Esophagus squamous epithelium (tissue), 5 donors: ENCODE measurements at places on chromosomes 11 and 22. TPM values are rescaled to one million over a fixed set of nuclear protein-coding genes. Genes with fewer than 3 reads are reported as not detected.

The NXPE1 gene
- not detected for total RNA-seq

DNA sequence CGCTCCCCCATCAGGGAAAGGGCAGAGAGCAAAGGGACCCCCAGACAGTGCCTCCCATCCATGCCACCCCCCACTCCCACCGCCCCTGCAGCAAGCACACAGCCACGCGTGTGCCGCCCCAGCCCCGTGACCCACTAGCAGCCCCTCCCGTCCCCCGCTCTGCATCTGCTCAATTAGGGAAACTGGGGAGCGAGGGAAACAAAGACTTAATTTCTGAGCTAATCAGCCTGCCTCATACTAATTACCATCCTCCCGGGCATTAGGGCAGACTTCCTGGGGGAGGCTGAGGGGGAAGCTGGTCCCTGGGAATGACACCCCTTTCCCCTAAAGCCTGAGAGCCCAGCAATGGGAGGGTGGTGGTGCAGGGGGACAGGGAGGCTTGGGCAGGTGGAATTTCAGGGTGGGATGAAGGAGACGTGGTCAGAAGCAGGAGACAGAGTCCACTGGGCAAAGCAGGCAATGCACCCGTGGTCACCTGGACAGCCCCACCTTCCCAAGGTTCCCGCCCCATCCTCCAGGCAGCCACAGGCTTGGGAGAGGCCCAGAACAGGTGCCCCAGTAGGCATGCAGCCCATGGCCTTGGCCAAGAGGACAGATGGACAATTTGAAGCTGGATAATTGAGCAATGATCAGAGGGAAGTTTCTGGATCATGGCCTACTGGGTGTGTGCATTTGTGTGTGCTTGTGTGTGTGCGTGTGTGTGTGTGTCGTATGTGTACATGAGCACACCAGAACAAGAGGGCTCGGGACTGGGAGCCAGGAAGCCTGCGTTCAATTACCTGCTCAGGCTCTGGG, 20.6 kb downstream of the ELFN2 start:
- no peak for DNase-seq

The TRIM49 gene
- total RNA-seq: 0.94 TPM

The TREH gene
- not detected for total RNA-seq

The LRRC32 gene
- 3.0 TPM for total RNA-seq

GRCh38 chr22:20027966-20028854, 7.3 kb downstream of the TANGO2 start:
- DNase-seq: no peak

DNA sequence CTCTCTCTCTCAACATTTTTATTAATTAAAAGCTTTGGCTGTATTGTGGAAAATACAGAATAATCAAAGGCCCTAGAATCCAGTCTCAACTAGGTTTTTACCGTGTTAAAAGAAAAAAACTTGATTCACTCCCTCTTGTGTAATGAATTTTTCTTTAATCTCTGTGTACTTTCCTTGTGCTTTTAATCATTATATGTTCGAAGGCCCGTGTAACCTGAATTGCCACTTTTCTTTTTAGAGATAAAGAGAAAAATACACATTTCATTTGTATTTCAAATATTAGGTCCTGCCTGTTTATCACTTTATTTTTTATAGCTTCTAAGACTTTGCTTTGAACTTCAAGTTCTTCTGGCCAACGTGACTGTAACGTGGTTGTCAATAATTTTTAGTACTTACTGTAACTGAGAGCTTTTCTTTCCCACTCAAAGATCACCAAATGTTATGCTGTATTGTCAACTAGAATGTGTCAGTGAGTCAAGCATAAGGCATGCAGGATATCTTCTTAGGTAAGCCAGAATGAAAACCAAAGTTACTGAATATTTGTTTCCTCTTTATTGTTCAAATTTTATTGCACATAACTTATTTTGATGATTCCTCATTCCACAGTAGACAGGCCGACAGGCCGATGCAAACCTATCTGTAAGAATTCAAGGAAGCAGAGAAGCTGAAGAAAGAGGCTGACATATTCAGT, 23.3 kb upstream of the FAR1 start:
- DNase-seq: no peak

The KCNJ1 gene
- 1.3 TPM for total RNA-seq

GRCh38 chr11:108632041-108632704, 32.7 kb upstream of the DDX10 start:
- DNase-seq: no peak

The CRYBB3 gene
- not detected for total RNA-seq

The PATE4 gene
- total RNA-seq: not detected

DNA sequence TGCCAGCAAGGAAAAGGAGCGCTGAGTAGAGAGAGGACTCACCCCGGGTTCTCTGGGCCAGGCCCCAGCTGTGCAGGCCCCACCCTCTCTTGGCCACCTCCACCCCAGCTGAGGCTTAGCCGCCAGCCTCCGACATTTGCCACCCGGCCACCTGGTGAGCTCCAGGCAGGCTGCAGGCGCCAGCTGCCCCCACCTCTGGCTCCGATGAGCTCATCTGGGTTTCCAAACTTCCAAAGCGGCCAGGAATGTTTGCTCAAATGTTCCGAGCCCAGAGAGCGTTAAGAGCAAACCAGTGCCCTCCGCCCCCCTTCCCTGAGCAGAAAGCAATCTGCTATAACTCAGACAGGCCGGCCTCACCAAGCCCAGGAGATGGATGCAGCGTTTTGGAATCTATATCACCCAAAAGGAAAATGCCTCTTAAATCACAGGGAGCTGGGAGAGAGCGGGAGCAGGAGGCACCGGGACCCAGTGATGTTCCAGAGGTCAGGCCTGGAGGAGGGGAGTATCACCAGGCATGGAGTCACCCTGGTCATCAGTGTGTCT, 9.1 kb upstream of the MN1 start:
- DNase-seq: no peak

- no peak for DNase-seq
Observed at GRCh38 chr22:47551431-47551775, 789.0 kb downstream of the TBC1D22A start.

DNA sequence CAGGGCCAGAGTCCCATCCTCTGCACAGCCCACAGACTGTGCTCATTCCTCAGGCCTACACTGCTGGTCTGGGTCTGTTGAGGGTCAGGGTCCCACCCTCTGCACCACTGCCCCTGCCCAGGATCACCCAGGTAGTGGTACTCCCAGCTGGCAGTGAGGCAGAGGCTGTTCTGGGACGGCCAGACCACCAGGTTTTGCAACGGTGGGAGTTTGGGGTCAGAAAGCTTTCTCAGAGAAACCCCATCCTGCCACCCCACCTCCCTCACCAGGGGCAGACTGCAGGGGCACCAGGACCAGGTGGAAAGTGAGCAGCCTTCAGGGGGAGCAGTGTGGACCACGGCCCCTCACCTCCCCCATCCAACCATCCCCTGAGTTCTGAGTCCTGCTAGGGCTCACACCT, 10.8 kb downstream of the NPTXR start:
- DNase-seq: no peak

The FREY1 gene
- not detected for total RNA-seq

DNA sequence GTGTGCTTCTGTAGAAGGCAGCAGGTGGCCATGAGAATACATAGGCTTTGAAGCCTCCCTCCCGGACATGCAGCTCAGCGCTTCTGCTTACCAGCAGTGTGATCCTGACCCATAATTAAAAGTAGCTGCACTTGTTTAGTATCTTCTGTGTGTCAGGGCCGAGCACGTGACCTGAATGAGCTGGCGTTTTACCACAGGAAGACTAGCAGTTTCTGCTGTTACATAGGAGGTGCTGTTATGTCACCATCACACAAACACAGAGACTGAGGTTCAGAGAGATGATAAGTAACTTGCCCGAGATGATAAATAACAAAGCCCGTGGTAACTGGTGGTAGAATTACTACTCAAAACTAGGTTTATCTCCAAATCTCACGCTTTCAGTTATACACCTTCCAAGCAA, 329.5 kb downstream of the OPCML start:
- DNase-seq: no peak

The MPPED2 gene
- 2.8 TPM for total RNA-seq

The FGF4 gene
- not detected for total RNA-seq

DNA sequence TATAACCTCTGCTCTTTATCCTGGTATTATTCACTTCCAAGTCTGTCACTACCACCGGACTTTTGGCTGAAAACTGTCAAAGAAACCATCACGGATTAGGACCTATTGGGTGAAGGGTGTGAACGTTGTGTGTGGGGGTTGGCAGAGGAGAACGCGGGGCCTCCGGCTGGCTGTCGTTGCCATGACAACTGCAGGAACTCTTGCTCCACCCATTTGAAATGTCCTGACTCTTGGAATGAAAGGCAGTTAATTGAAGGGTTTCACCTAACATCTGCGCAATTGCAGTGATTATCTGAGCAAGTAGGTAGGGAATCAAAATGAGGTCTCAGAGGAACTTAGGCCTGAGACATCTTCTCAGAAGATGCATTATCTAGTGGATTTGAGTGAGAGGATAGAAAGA, 60.9 kb upstream of the CLMP start:
- DNase-seq: no peak

DNA sequence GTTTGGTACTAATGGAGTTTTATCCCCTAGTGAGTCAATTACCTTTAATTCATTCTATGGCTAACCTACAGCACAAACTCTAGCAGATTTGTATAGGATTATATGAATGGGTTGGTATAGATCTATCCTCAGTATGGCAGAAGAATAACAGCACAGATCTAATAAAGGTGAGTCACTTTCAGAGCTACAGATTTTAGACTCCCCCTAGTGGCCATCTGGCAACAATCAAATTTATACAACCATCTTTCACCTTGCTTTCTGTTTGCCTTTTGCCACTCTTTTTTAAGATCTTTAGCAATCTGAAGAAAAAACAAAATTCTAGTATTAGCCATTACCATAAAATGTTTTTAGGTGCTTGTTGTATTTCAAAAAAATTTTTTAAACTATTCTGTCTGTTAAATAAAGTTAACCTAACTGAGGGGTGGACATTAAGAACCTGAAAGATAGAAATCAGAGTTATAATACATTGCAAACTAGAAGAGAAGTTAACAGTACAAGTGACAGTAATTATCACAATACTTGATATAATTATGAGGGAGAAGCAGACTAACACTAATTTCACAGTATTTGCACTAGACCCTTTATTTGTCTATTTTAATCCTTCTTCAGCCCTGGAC, 25.8 kb downstream of the DDIAS start:
- no peak for DNase-seq

The EIF1AD gene
- 24.8 TPM for total RNA-seq

DNA sequence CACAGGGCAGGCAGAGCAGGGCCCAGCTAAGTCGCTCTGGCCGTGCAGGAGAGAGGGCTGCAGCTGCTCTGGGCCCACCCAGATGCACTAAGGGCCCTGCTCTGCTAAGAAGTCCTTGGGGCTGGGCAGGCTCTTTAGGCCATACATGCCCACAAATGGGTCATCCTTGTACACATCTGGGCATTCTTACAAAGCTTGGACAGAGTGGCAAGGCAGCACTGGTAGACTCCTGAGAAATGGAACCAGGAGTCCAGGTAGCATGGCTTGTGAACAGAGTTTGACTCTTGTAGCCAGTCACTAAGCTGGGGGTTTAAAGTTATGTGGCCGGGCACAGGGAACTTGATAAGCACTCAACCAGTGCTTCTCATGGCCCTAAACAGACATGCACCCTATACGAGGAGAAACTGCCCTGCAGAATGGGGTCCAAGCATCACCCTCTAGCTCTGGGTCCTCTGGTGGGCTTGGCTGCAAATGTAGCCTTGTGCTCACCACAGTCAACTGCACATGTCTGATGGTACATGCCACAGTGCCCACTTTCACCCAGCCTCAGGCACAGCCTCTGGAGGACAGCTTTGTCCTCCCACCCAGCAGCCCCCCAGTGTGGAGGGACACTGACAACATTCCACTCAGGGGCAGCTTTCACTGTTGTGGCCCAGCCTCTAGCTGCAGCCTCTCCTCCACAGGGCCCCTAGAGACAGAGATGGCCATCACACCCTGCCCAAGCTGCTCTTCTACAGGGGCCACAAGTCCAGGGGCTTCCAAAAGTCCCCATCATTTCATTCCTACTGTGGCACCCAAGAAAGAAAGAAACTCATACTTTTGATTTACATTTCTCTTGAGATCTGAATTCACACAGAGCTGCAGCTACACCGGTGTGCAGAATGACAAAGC, 75.2 kb downstream of the DGCR2 start:
- no peak for DNase-seq

DNA sequence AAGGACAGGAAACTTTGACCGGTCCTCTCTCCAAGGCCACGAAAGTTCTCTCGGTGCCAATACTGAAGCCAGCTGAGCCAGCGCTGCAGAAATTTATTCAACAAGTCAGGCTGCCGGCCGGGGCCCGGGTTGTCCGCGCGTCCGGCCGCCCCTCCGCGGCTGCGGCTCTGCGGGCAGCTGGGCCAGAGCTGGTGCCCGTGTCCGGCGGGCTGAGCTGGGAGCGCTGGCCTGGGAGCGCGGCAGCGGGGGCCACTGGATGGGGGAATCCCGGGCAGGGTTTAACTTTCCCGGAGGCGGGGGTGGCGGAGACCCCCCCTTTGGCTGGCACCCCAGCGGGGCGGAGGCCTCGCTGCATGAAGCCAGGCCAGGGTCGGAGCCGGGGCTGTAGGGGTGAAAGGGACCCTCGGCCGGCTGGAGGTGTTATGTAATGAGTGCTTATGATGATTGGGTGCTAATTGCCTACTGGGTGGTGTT, 12.3 kb upstream of the CACNA1I start:
- DNase-seq: no peak

DNA sequence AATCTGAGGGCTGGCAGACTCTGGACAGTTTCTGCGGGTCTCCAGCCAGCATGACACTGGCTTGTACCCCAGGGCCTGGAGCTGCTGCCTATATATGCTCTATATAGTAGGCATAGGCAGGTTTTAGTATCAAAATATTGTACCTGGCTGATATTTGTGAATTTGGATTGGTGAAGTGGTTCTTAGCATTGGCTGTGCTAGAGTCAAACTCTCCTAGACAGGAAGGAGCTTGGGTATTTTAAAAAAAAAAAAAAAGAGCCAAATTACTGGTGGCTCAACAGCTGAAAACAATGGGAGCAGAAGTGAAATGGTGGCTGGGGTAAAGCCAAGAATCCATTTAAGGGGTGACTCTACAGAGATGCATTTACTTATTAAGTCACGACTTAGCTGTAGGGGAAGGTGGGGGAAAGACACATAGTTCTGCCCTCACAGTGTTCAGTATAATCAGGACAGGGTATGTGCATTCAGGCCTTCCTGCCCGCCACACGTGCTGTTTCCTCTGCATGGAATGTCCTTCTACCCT, 11.0 kb upstream of the MTFP1 start:
- no peak for DNase-seq

DNA sequence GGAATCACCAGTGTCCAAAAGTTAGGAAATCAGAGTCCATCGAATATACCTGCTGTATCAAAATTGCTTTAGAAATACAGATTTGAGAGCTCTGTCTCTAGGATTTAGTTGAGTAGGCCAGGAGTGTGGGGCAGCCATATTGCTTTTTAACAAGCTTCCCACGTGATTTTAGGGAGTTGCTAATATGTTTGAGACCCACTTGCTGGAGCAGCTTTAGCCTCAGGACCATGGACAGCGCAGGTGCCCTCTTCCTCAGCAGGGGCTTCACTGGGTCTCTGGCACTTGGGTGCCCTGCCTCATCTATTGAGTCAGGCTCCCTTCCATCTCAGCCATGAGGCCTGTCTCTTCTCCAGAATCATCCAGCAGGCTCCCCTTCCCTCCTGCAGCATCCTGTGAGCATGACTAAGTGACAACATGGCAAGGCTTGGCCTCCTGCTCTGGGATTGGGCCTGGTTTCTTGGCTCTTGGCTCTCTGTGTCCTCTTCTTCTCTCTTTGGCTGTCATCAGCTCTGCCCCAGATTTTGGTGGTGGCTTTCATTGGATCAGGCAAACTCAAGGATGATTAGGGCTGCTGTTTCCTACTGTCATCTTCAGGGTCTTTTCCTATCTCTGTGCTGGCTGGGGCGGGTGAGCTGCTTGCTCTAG, 70.0 kb downstream of the SGSM1 start:
- no peak for DNase-seq

GRCh38 chr11:119380827-119381180, 686 bp downstream of the USP2 start:
- DNase-seq: no peak

GRCh38 chr11:93741882-93742226, 382 bp downstream of the C11orf54 start:
- no peak for DNase-seq
